Immature natural killer cell (primary cell): ENCODE measurements at places on chromosomes 4 and X.

DNA sequence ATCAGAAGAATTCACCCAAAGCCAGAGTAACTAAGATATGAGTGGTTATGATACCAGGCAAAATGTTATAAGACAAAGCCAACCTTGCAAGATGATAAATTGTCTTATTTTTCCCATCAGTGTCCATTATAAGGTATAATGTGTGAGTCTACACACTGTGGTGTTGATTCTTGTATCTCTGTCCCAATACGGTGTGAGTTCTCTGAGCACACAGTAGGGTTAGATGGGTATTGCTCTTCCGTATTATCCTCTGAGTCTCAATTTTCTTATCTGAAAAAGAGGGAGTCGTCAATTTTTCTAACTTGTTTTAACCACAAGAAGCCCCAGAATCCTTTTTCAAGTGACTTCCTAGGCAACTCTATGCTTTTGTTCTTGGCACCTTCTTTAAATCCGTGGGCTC, 69.9 kb downstream of the HMGB2 start:
- DNase-seq: no peak
- H3K27me3 ChIP-seq: no peaks in the 10 kb centered on the region
- peaks cover 36% of the 10 kb centered on the region for H3K4me1 ChIP-seq
- H3K27ac ChIP-seq: peak overlapping the region; percentile 18
- H3K4me3 ChIP-seq: peak overlapping the region; percentile 32

GRCh38 chrX:32530802-32531403, 680.4 kb downstream of the DMD start:
- H3K4me3 ChIP-seq: no peak overlapping the region
- H3K36me3 ChIP-seq: no peaks in the 10 kb centered on the region
- no peaks in the 10 kb centered on the region for H3K4me1 ChIP-seq
- peak; percentile 7 for DNase-seq

DNA sequence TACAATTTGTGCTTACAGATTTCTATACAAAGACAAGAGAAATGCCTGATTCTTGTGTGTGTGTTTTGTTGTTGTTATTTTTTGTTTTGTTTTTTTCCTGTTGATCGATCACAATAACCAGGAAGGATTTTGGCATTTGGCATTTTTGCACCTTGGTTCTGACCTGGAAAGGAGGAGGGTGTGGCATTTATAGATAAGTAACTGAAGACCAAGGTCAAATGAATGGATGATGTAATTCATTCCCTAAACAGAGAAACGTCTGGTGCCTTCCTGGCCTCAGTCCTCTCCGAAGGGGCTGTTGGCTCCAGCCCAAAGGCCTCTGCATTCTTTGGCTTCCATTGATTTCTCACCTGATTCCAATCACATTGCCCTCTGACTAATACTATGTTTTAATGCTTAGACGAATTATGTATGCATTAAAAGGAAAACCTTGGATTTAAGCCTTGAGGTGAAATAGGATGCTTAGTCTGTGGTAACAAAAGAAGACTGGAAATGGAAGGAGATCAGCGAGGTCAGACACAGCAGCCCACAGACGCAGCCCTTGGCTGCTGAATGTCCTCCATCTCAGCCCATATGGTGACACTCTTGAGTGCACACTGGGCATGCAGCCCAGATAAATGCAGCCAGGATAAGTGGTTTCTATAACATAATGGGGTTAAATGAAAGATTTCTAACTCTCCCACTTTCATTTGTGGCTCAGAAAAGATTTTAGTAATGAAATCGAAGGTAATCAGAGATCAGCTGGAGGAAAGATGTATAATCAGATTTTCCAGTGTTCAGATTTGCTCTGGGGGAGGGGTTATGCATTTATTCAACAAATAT, 60.5 kb upstream of the TRIM2 start:
- H3K27ac ChIP-seq: no peak overlapping the region
- peaks cover 2% of the 10 kb centered on the region for H3K27me3 ChIP-seq
- peaks cover 3% of the 10 kb centered on the region for H3K36me3 ChIP-seq

DNA sequence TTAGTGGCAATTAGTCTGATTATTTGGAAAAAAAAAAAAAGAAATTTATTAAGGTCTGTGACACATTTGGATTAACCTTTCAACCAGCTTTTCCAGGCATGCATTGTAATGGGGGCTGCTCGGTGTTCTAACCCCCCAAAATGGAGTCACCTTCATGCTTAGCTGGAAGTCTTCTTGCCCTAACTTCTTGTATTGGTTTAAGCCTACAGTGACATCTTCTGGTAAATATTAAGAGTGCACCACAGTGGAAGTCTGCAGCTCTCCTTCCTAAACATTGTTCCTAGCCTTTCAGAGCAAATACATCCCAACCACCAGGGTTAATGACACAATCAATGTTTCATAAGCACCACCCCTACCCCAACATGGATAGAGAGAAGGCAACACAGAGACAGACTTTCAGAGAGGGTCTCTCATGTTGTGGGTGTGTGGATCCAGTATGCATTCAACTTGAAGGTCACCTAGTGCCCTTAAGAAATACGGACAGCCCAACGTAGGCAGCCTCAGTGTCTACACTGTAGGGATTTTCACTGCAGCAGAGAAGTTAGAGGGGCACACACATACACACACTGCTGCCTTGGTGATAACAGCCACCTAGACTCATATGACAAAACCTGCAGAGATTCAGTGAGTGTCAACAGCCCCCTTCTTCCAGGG, 142.9 kb upstream of the MBNL3 start:
- no peak overlapping the region for H3K27ac ChIP-seq
- H3K4me1 ChIP-seq: no peaks in the 10 kb centered on the region
- H3K27me3 ChIP-seq: peaks cover 3% of the 10 kb centered on the region
- peak; percentile 9 for DNase-seq
- H3K36me3 ChIP-seq: no peaks in the 10 kb centered on the region

GRCh38 chr4:175048906-175049305, 130.7 kb downstream of the ADAM29 start:
- no peak overlapping the region for H3K27ac ChIP-seq
- no peaks in the 10 kb centered on the region for H3K27me3 ChIP-seq
- H3K4me3 ChIP-seq: no peak overlapping the region
- no peak for DNase-seq
- H3K4me1 ChIP-seq: no peaks in the 10 kb centered on the region

- no peaks in the 10 kb centered on the region for H3K27me3 ChIP-seq
- H3K4me1 ChIP-seq: no peaks in the 10 kb centered on the region
- H3K27ac ChIP-seq: no peak overlapping the region
- no peak overlapping the region for H3K4me3 ChIP-seq
- H3K36me3 ChIP-seq: no peaks in the 10 kb centered on the region
Measured at GRCh38 chrX:10794203-10794630, 173.8 kb upstream of the MID1 start.
